Right hindlimb (tissue), 1 donor: ENCODE measurements at places on chromosomes 6 and 20.

GRCh38 chr6:128172752-128173682, 272.2 kb upstream of the THEMIS start:
- no peak for DNase-seq

- no peak for DNase-seq
These were observed 980 bp downstream of the MBOAT1 start for GRCh38 chr6:20211037-20211940.

- no peak for DNase-seq
These were observed 97.8 kb downstream of the JARID2 start for GRCh38 chr6:15343490-15344191.

- DNase-seq: no peak
These were observed 3.1 kb downstream of the SLX4IP start for GRCh38 chr20:10438217-10438616.

- no peak for DNase-seq
These were observed 19.0 kb upstream of the UNC93A start for GRCh38 chr6:167272151-167272550.

- no peak for DNase-seq
These were observed 521.1 kb downstream of the TFAP2B start for GRCh38 chr6:51339728-51340127.

DNA sequence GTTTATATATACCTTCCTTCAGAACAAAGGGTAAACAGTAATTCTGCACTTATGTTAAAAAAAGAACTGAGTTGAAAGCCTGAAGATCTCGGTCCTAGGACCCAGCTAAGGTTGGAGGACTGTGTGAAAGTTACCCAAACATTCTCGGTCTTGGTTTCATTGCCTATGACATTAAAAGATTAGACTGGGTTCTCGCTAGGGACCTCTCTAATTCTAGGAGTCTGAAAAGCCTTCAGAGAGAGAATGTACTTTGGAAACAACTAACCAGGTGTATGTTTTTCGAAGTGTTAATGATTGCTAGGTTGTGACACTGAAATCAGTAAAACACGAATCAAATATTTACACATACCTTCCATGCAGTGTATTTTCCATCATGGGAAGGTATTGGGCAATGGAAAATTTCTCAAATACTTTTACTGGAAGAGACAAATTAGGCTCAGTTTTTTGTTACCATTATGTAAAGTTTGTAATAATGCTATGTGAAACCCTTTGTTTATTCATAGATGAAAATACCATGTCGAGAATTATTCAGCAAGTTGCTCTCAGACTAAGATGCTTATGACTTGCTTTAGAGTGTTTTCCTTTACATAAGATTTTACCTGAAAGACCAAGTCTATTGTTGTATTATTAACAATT, 113.7 kb upstream of the LOC128125822 start:
- no peak for DNase-seq

- no peak for DNase-seq
These were observed 110.3 kb downstream of the CRYBG1 start for GRCh38 chr6:106470811-106471210.

DNA sequence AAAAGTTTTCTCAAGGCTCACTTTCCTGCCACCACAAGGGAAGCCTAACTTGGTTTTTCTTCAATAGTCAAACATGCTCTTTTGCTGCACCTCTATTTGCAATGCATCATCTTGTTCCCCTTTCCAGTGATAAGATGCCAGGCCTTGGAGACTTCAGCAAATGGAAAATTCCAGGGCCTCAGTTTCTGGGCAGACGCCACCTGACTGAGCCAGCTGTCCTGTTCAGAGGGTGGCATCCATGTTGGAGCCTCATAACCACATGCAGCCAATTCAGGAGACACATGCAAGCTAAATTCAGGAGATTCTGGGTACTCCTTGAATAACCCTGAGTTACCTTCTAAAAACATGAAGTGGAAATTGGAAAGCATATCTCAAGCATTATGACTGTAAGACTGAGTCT, 285.6 kb upstream of the RNF24 start:
- no peak for DNase-seq

GRCh38 chr20:44442298-44443070, 33.2 kb upstream of the TTPAL start:
- no peak for DNase-seq

- no peak for DNase-seq
These were observed 6.0 kb downstream of the DLGAP4 start for GRCh38 chr20:36311854-36312723.

- DNase-seq: no peak
These were observed 10.8 kb upstream of the BTN3A2 start for GRCh38 chr6:26354162-26354561.

- no peak for DNase-seq
These were observed 112.3 kb downstream of the MAN1A1 start for GRCh38 chr6:119237177-119237715.

- no peak for DNase-seq
These were observed 2.3 kb downstream of the LRP11 start for GRCh38 chr6:149861603-149862423.

DNA sequence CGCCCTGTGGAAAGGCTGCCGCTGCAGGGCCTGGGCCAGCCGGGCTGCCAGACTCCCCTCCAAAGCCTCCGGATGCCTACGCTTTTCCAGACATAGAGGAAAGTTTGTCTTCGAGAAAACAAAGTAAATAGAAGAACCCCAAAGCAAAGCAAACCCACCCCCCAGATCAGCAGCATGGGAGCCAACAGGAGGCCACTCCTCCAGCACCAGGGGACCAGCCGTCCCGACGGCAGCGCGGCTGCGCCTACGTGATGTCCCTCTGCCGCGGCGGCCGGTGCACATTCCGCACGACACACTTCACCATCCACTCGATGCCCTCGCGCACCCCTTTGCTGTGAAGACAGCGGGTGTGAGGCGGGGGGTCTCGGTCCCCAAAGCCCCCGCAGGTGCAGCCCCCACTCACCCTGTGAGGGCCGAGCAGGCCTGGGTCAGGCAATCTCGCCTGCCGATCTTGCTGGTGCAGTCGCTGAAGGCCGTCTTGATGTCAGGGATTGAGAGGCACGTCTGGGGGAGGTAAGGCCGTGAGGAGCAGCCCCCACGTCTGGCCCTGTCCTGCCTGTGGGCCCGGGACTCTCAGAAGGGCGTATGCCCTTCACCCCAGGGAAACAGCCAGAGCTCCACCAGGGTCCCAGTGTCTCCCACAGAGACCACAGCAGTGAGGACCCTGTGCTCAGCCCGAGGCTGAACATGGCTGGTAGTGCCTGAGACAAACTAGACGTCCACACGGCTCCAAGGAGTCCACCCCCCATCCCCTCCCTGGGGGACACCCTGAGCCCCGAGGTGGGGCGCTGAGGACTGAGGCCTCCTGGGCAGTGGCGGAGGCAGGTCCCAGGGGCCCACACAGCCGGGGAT, 4.0 kb downstream of the TNFRSF6B start:
- DNase-seq: peak; percentile 28
